ENCODE measurements at places on chromosomes 5 and 9.

- DNase-seq: no peak
These were observed 83.7 kb downstream of the C5orf15 start for GRCh38 chr5:133884569-133885311.

DNA sequence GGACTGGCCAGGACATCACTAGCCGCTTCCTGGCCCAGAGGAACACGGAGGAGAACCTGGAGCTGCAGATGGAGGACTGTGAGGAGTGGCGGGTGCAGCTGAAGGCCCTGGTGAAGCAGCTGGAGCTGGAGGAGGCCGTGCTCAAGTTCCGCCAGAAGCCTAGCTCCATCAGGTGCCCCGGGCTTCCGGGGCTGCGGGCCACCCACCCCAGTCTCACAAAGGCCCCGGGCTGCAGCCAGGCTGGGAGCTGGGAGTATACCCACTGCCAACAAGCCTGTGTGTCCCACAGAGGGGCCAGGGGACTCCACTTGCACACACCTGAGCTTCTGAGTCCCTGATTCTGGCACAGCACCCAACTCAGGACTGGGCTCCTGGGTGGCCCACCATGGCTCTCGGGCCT, 1.7 kb upstream of the RABL6 start:
- DNase-seq: no peak

GRCh38 chr9:120741701-120742100, 27.4 kb upstream of the MEGF9 start:
- no peak for DNase-seq

- no peak for DNase-seq
These were observed 125.6 kb downstream of the ALDH1A1 start for GRCh38 chr9:72826996-72827949.

DNA sequence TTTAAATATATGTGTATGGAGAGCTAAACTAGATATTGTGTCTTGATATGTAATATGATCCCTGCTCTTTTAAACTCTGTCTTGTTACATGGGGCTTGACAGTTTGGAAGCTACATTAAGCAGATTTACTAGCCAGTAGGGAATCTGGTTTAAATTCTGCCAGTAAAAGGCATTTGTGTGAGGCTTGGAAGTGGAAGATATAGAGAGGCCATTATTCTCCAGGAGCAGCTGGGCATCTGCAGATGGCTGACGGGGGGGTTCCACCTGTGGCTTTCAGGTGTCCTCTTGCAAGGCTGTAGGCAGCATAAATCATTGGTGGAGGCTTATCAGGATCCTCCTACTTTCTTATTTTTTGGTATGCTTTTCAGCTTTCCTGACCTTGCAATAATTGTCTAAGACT, 179.1 kb upstream of the FBXL7 start:
- DNase-seq: no peak

GRCh38 chr5:169978714-169979113, 1.6 kb downstream of the INSYN2B start:
- DNase-seq: no peak

DNA sequence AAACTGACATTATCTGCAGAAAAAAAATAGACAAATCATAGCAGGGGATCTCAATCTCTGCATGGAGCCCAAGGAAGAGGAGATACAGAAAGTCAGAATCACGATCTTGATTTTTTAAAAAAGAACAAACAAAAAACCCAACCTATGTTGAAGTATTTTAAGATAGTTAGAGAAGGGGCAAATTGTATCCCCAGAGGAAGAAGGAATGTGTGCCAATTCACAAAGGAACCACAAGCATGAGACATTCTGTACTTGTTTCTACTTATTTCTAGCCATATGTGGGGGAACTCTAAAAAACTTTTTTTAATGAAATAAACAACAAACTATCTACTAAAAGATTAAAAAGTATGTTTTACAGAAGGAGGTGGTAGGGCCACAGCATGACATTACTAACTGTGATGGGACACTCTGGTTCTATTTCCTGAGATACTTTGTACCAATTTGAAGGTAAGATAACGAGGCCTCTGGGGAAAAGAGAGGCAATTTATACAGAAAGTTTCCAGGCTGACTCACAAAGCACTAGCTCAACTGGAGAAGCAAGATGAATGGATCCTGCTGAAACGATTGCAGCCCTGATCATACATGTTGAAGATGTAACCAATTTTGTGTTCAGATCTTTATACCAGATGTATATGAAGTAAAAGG, 22.5 kb downstream of the RANBP3L start:
- DNase-seq: no peak

- DNase-seq: no peak
These were observed 23.2 kb downstream of the GAPVD1 start for GRCh38 chr9:125284855-125285254.

GRCh38 chr9:69211424-69212036, 37.5 kb downstream of the TJP2 start:
- DNase-seq: no peak

- DNase-seq: no peak
These were observed 116.1 kb upstream of the BNC2 start for GRCh38 chr9:16986556-16986955.

DNA sequence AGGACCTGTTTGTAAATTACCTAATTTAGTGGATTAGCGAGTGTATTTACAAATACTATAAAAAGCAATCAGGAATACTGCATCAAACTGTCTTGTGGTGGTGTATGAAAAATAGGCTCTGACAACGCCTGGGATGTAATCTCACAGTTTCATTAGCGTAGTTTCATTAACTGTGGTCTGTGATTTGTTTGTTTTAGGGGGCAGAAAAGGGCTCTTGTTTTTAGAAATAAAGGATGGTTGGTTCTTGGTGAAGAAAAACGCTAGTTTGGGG, 1.4 kb downstream of the SLC44A1 start:
- no peak for DNase-seq
